Stimulated activated CD8-positive, alpha-beta memory T cell treated with anti-CD3 and anti-CD28 coated beads, Interleukin-15, amount 100 ng/mL, for 24 hours (primary cell): ENCODE measurements at places on chromosomes 6 and 20.

DNA sequence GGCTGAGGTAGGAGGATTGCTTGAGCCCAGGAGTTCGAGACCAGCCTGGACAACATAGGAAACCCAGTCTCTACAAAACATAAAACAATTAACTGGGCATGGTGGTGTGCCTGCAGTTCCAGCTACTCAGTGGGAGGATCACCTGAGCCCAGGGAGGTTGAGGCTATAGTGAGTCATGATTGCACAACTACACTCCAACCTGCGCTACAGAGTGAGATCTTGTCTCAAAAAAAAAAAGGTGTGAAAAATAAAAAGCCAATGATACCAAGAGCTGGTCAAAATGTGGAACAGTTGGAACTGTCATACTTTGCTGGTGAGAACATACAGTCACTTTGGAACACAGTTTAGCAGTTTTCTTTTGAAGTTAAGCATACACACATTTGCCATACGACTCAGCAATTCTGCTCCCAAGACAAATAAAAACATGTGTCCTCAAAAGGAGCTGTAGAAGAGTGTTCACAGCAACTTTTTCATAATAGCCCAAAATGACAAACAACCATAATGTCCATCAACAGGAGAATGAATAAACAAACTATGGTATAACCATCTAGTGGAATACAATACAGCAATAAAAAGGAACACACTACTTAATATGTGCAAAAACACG lies 21.6 kb upstream of the FKBP5 start:
- DNase-seq, result no peak

DNA sequence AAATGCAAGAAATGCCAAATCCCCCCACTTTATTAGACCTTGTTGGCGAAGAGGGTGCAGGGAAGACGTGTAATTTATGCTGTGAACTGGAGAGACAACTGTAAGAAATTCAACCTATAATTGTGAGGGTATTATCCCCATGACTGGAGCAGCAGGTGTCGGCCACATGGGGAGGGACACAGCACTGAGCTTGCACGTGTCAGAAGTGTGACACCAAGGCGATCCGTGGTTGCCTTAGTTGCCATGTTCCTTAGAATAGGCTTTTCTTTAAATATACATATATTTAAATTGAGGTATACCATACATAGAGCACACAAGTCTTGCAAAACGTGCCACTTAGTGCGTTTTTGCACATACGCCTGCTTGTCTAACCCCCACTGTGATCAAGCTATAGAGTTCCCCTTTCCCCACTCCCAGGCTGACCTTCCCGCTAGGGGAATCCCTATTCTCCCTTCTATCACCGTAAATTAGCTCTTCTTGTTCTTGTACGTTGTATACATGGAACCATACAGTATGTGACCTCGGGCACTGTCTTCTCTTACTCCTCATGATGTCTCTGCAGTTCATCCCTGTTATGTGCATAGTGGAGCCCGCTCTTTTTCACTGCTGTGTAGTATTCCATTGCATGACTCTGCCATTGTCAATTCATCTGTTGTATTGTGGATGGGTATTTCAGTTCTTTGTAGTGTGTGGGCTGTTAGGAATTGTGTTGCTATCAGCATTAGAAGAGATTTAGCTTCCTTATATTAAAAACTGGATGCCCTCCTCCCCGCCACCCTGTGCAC lies 81.6 kb upstream of the PMEPA1 start:
- no peak for DNase-seq

DNA sequence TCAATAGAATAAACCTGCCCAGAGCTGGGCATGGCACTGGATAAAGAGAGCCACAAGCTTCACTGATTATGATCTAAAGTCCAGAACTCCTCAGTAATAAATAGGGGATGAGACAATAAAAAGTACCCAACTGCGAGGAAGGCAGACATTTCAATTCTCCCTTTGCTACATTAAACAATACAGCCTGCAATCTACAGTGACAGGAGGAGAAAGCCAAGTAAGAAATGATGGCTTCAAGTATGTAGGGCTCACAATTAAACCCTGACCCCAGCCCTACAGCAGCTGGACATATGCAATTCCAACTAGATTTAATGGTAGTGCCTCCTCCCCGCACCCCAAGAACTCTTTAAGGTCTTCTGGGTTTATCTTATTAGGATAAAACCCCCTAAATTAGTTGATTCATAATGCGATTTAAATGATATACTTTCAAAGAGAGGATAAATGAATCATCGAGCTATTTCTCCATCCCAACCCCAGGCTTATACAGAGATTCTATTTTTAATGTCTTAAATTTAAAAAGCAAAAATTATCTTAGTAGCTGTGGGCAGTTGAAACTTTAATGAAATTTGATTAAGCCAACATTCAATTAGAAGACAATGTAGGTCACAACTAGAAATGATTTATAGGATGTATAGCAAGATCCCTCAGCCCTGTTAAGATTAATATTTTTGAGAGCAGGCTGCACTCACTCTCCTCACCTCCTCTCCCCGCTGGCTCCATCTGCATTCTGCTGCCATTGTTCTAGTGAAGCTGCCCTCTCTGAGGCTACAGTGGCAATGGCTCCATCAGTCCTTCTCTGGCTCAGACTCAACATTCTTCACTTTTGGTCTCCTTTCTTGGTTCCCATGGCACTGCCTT lies 57.1 kb downstream of the OGFRL1 start:
- DNase-seq, result no peak

GRCh38 chr20:9996944-9997343 lies 37.8 kb upstream of the ANKEF1 start:
- DNase-seq, result no peak

DNA sequence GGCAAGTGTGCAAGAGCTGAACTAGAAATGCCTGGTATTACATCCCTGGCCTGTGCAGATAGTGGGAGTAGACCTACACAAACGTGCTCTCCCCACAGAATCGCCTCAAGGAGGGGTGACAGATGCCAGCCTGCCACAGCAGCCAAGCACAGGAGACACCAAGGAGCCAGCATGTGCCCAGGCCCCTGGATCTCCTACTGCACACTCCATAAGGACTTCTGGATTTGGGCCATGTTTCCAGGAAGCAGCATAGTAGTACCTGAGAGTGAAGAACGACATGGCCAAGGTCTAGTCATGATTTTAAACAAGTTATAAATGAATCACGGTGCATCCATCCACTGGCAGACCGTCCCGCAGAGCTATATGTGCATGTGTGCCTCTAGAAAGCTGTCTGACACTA lies 232.2 kb downstream of the SYNDIG1 start:
- DNase-seq, result no peak

GRCh38 chr20:48192109-48192508 lies 406.8 kb upstream of the SULF2 start:
- DNase-seq, result no peak

- DNase-seq, result no peak
Measured at GRCh38 chr20:23187751-23188150, 101.6 kb upstream of the CD93 start.

DNA sequence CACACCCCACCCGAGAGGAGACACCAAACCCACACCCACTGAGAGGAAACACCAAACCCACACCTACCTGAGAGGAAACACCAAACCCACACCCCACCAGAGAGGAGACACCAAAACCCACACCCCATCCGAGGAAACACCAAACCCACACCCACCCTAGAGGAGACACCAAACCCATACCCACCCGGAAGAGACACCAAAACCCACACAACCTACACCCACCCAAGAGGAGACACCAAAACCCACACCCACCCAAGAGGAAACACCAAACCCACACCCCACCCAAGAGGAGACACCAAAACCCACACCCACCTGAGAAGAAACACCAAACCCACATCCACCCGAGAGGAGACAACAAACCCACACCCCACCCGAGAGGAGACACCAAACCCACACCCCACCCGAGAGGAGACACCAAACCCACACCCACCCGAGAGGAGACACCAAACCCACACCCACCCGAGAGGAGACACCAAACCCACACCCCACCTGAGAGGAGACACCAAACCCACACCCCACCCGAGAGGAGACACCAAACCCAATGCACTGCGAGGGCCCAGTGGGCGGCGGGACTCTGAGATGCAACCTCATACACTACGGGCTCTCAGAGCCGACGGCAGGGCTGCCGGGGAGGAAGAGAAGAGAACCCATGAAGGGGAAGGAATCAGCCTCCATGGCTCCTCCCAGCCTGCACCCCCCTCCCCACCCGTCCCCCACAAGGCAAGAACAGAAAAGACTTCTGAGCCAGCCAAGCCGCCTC lies 83.3 kb downstream of the TAF4 start:
- no peak for DNase-seq

DNA sequence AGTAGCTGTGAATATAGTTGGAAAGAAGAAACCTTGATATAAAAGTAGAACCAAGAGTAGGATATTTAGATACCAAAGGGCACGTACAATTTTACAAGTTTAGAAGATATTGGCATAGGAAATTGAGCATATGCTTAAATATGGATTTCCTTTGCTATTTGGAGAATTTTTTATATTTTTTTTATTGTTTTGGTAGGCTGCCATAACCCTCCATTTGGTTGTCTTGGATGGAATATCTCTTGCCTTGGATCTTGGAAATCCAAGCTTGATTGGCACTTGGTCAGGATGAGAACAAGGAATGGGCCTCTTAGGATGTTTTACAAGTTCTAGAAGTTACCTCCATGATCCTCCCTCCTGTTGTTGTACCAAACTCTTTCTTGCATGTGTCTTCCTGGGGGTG lies 297.1 kb downstream of the PRL start:
- DNase-seq, result no peak

DNA sequence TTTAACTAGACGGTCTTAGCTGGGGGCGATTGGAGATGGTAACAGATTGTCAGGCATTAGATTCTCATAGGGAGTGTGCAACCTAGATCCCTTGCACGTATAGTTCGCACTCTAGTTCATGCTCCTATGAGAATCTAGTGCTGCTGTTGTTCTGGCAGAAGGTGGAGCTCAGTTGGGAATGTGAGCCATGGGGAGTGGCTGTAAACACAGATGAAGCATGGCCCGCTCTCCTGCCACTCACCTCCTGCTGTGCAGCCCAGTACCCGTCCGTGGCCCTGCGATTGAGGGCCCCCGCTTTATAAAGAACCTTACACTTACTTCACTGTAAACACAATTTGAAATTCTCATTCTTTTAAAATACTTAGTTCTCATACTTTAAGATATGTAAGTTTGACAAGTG lies 339.4 kb downstream of the CDH26 start:
- DNase-seq, result no peak

DNA sequence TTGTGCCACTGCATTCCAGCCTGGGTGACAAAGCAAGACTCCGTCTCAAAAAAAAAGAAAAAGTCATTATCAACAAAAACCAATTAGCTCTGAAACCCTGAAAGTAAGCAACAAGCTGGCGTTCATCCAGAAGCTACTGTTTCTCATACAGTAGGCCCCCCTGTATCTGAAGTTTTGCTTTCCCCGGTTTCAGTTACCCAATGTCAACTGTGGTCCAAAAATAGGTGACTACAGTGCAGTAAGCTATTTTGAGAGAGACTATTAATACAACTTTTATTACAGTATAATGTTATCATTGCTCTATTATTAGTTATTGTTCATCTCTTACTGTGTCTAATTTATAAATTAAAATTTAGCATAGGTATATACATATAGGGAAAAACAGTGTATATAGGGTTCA lies 135.1 kb downstream of the KIF16B start:
- DNase-seq, result no peak

- DNase-seq, result no peak
Measured at GRCh38 chr20:51469578-51470498, 72.7 kb downstream of the NFATC2 start.

DNA sequence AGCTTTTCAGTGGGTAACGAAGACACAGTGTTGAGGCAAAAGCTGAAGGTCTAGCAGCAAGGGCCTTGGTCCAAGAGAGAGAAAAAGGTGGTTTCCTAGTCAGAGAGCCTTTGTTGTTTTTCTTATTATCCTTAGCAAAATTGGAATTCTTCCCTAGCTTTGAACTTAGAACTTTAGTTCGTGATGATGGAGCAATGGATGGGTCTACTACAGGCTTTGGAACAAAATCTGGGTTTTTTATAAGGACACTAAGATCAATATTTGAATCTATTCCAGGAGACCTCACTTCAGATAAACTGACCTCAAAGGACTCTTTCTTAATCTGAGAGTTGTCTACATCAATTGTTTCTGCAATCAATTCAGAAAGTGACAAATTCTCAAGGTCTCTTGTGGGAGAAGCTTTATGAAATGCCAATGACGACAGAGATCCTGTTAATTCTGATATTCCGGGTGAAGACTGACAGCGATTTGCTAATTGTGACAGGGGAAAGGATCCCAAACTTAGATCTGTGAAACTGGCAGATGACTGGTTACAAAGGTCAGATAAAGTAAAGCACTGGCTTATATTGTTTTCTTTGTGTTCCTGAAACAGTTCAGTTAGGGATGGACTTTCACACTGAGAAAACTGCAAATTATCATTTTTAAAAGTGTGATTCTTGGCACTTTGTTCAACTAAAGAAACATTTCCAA lies 17.7 kb downstream of the HBS1L start:
- DNase-seq, result no peak

DNA sequence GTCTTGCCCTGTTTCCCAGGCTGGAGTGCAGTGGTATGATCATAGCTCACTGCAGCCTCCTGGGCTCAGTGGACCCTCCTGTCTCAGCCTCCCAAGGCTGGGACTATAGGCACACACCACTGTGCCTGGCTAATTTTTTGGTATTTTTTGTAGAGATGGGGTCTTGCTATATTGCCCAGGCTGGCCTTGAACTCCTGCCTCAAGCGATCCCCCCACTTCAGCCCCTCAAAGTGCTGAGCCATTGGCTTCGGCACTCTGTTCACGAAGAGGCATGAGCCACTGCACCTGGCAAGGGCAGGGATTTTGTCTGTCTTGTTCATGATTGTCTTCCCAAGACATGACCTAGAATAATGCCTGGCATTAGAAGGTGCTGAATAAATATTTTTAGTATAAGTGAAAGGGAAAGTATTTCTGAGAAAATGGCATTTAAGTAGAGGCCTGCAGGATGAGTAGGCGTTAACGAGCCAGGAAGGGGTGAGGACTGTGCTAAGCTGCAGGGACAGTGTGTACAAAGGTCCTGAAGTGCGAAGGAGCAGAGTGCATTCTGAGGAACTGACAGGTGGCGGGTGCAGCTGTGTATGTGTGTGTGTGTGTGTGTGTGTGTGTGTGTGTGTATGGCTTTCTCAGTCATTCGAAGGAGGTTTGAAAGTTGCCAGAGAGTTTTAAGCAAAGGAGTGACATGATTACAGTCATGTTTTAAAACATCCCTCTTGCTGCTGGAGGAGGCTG lies 43.0 kb downstream of the VEGFA start:
- no peak for DNase-seq

GRCh38 chr6:89792881-89793280 lies 26.7 kb downstream of the MDN1 start:
- no peak for DNase-seq

DNA sequence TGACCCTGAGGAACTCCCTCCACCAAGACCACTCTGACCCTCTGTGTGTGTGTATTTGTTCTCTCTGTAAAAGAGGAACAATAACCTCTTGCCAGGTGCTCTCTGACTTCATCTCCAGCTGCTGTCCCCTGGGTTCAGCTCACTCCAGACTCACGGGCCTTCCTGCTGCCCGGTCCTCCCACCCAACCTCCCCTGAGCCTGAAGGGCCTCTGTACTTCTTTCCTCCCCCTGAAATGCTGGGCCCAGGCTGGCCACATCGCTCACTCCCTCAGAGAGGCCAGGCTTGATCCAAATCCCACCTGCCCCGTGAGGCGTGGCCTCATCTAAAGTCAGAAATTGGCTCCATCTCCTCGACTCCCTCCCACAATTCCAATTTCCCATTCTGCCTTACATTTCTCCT lies 202.4 kb downstream of the PRKN start:
- no peak for DNase-seq
